ENCODE measurements at places on chromosomes 12 and 14.

- DNase-seq, result peak; percentile 79
These were observed at the start of gene CRACR2A for GRCh38 chr12:3752741-3753486. Gene CRACR2A, minus strand, starts transcription at chr12:3753109. Its CDS starts 56,110 bp downstream, at chr12:3696999.

DNA sequence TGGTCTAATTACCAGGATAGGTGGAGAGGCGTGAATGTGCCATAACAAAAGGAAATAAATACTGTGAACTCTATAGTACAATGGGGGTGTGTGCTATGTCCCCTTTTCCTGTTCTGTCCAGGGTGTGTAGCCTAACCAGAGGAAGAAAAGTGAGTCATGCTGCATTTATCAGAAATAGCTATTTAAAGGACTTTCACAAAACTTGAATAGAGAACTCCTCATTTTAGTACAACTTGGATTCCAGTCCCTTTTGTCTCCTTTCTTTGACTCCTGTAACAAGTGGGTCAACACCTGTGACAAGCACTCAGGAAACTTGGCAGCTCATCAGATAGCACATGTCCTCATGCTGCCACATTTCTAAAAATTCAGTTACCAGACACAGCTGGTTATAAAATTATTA, 123.4 kb downstream of the CCDC91 start:
- DNase-seq, result no peak

- no peak for DNase-seq
These were observed 991.6 kb downstream of the GALC start for GRCh38 chr14:87001333-87001732.

GRCh38 chr14:103142026-103142425, 18.8 kb downstream of the TNFAIP2 start:
- DNase-seq, result no peak

GRCh38 chr14:68718023-68718990, 74.6 kb downstream of the ZFP36L1 start:
- no peak for DNase-seq

GRCh38 chr12:66863276-66863675, 184.4 kb upstream of the GRIP1 start:
- no peak for DNase-seq

GRCh38 chr12:51531284-51531977, 59.6 kb upstream of the SCN8A start:
- no peak for DNase-seq

- DNase-seq, result no peak
These were observed 608.4 kb upstream of the FOXG1 start for GRCh38 chr14:28157887-28158791.

DNA sequence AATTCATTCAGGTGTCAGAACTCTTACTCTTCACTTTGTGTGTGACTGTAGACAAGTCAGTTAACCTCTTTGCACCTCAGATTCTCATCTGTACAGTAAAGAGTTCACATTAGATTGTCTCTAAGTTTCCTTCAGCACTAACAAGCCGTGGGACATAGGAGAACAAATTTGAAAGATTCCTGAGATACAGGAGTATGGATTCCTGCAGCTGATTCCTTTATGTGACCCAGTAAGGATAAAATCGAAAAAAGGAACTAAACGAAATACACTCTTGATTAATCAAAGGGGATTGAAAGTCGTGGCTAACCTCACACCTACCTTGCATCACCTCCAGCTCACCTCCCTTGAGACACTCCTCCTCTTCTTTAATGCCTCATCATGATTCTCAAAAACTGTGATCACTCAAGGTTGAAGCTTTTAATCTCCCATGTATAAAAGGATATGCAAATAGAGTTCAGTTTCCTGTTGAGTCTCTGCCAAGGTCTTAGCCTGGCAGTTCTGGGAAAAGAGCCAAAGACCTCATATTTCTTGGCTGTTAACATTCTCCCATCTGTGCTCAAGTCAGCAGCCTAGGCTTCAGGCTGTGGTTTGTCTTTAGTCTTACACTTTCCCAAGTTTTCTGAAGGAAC, 156.6 kb downstream of the DAD1 start:
- no peak for DNase-seq

- DNase-seq, result no peak
These were observed 113.2 kb downstream of the CAND1 start for GRCh38 chr12:67382241-67382871.

GRCh38 chr12:9947674-9948073, 15.5 kb upstream of the CLEC2A start:
- DNase-seq, result no peak

DNA sequence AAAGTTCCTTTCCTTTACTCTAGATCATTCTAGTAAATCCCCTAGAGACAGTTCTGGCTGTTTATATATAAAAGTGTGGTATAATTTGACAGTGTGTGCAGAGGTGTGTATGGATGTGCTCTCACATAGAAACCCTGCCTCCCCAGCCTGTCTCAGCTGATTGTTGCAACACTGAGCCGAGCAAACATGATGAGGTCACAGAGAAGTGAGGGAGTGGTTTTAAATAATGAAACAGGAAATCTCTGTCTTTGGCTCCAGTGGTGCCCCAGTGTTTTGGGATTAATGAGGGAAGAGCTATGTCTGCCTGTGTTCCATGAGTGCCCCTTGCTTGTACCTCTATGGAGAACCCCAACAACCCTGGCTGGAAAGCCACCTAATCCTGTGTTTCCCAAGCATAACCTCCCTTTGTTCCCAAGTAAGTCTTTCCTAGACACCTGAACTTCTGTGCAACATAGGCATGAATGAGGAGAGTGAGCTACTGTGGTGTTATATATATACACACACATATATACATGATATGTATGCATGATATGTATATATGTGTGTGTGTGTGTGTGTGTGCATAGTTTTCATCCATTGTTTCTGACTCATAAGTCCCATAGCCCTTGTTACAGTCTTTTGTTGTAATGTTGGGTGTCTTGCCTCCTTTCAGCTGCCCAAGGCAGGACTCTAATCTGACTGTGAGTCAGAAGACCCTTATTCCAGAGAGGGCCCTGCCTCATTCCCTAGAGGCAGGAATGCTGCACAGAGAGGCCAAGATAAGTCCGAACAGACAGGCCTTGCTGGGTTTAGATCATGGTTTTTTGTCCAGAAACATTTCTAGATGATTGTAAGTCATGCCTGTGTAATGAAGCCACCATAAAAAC, 18.0 kb downstream of the TRAF3 start:
- DNase-seq, result peak; percentile 30

DNA sequence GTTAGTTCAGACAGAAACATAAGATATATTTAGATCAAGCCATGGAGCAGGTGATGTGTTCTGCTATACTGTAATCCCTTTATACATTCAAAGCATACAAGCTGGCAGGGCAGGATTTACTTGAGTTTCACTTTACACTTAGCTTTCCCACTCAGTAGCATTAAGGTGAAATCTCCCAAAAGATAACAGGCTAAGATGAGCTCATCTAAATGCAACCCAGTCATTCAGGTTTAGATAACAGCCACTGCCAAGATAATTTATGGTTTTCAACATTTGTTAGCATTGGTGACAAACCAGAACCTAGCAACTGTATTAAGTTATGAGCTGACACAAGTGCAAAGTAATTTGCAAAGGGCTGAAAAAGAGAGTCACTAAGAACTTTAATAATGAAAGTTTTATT, 925.1 kb upstream of the ATXN7L3B start:
- no peak for DNase-seq

GRCh38 chr14:65224799-65225198, 122.5 kb upstream of the MAX start:
- no peak for DNase-seq

DNA sequence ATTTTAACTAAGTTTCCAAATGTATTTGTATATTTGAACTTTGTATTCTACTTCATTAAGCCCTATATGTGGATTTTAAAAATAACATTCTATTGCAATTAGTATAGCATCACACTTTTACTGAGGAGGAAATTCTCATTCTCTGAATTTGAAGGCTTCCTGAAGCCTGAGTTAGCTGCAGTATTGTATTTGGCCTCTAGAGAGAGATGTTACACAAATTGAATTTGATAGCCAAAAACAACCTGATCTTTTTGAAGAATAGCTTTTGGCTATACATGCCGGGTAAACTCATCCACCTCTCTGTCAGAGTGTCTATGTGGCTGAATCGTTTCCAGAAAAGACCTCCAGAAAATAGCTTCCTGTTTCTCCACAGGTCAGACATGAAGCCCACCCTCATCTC, 316.5 kb upstream of the OR4E1 start:
- no peak for DNase-seq

DNA sequence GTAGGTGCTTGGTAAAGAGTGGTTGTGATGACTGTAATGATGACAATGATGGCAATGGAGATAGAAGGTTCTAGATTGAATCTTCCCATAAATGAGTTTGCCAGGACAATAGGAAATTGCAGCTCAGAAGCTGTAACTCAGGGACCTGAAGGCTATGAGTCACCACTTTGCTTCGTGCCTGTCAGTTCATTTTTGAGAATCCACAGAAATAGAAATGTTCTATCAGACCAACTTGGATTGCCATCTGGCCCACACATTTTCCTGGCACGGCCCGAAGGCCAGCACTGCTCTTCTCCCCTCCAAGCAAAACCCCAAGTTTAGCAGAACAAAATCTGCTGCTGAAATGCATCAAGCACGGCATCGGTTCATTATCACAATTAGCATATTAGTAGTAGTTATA, 1127.0 kb downstream of the BCL11B start:
- no peak for DNase-seq
